CD4-positive, alpha-beta memory T cell (primary cell): ENCODE measurements at places on chromosomes 3 and 15. TPM values are rescaled to one million over a fixed set of nuclear protein-coding genes. Genes with fewer than 3 reads are reported as not detected.

DNA sequence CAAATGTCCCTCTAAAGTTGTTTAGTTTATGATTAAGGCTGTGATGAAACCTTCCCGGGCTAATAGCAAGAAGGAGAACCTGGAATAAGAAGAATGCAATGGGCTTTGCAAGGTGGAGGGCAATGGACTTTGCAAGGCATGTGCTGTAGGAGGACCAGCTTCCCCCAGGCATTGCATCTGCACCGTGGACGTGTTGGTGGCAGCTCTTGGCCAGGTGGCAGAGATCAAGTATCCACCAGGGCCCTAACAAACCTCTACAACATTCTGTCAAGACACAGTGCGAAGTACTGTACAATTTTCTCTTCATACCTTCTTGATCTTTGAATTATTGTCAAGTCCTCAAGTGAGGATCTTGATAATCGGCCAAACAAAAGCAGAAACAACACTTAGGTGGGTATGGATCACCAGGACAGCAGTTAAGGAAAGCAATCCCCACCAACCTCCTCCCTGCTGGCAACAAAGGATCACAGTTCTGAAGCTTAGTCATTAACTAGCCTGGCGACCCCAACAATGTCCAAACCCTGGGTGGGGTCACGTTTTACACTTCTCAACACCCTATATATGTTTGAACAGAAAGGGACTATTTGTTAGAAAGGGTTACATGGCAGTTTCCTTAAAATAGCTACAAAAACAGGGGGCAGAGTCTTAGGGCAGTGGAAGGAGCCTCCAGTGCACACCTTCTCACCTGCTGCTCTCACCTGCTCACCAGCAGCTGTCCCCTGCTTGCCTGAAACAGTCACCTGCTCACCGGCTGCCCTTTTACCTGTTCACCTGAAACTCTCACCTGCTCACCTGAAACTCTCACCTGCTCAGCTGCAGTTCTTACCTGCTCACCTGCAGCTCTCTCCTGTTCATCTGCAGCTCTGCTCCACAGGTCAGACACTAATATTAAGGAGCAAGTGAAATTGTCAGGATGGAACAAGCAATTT is 137.9 kb upstream of the LIPC start:
- no peak overlapping the region for H3K4me3 ChIP-seq
- no peaks in the 10 kb centered on the region for H3K4me1 ChIP-seq
- no peak overlapping the region for H3K27ac ChIP-seq

GRCh38 chr3:50273689-50274065 is 4.7 kb downstream of the SEMA3B start:
- H3K4me1 ChIP-seq = peaks cover 35% of the 10 kb centered on the region
- H3K27me3 ChIP-seq = peaks cover 35% of the 10 kb centered on the region
- H3K36me3 ChIP-seq = no peaks in the 10 kb centered on the region
- no peak for DNase-seq
- no peak overlapping the region for H3K27ac ChIP-seq

DNA sequence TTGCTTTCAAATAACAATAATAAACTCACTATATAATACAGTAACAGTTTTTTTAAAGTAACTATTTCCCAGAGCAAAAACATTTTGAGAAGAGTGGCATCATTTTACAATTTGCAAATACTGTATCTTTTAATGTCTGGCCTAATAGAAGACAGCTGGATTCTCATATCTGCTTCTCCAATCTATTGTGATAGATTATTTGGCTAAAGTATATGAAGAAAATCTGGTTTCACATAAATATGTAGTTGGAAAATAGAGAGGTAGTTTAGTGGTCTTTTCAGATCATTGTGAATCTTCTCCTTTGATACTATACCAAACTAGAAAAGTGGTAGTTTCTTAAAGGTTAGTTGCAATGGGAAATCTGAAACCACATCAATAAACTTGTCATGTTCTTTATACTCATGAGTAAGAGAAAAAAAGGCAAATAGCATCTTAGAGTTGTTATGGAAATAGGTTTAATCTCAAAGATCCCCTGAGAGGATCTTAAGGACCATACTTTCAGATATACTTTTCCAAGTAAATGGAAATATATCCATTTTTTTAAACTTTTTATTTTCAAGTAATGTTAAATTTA is 124.8 kb upstream of the NR2E3 start:
- no peak overlapping the region for H3K27ac ChIP-seq
- no peak overlapping the region for H3K4me3 ChIP-seq
- no peaks in the 10 kb centered on the region for H3K4me1 ChIP-seq

- H3K36me3 ChIP-seq = no peaks in the 10 kb centered on the region
- H3K4me1 ChIP-seq = no peaks in the 10 kb centered on the region
- DNase-seq = no peak
- H3K27me3 ChIP-seq = no peaks in the 10 kb centered on the region
- H3K4me3 ChIP-seq = no peak overlapping the region
Observed at GRCh38 chr3:54339608-54340007, 217.3 kb downstream of the CACNA2D3 start.

- no peak overlapping the region for H3K4me3 ChIP-seq
- no peak overlapping the region for H3K27ac ChIP-seq
- H3K36me3 ChIP-seq = no peaks in the 10 kb centered on the region
- no peaks in the 10 kb centered on the region for H3K4me1 ChIP-seq
- no peak for DNase-seq
Observed at GRCh38 chr3:124263168-124263567, 271.2 kb upstream of the ROPN1 start.

DNA sequence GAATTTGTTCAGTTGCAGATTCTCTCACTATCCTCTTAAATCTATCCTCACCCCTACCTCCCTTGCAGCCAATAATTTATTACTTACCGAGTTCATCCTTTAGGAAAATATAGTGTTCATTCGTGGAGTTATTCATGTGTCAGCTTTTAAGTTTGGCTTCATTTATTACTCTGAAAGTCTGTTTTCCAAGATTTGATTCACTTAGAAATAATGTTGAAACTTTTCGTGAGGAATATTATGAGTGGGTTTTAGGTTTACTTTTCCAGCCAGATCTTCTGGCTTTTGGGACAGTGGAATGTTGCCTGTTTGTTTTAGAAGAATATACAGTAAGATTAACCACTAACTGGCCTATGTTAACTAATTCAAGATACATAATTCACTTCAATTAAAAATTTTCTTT is 161.0 kb upstream of the CGNL1 start:
- no peak overlapping the region for H3K27ac ChIP-seq
- DNase-seq = no peak
- no peaks in the 10 kb centered on the region for H3K27me3 ChIP-seq
- no peak overlapping the region for H3K4me3 ChIP-seq
- no peaks in the 10 kb centered on the region for H3K36me3 ChIP-seq

DNA sequence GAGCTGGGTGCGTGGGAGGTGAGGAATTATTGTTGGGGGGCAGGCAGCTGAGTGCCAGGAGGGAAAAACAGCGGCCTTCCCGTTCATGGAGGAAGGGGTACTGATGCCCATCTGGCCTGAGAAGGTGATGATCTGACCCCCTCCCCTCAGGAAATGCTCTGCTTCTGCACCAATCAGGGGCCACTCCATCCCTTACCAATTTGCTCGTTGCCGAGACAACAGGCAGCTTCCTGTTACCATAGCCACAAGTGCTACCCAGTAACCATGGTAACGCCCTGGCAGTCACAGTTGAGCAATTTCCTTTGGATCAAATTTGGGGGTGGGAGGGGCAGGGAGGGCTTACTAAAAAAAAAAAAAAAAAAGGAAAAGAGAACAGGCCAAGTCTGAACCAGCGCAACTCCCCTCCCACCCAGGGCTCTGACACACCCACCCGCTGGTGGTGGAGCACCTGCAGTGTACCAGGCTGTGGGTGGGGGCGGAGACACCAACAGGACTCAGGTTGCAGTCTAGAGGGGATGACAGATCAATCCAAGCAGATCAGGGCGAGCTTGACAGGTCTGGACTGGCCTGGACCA is 13.7 kb downstream of the CELF6 start:
- no peak overlapping the region for H3K4me3 ChIP-seq

- no peaks in the 10 kb centered on the region for H3K4me1 ChIP-seq
- DNase-seq = no peak
- H3K27me3 ChIP-seq = no peaks in the 10 kb centered on the region
- H3K27ac ChIP-seq = no peak overlapping the region
- no peaks in the 10 kb centered on the region for H3K36me3 ChIP-seq
Observed at GRCh38 chr3:127259882-127260281, 28.0 kb downstream of the PRR20G start.

GRCh38 chr3:38984731-38985130 is 67.0 kb downstream of the SCN11A start:
- H3K4me1 ChIP-seq = no peaks in the 10 kb centered on the region
- no peaks in the 10 kb centered on the region for H3K36me3 ChIP-seq
- H3K4me3 ChIP-seq = no peak overlapping the region
- no peak for DNase-seq

Gene AGBL1
- not detected for polyA plus RNA-seq

Gene REC114
- polyA plus RNA-seq = not detected

Gene SLC28A2
- not detected for polyA plus RNA-seq

Gene PRR23E
- not detected for polyA plus RNA-seq

Gene ONECUT1
- not detected for polyA plus RNA-seq

Gene CATSPER2
- polyA plus RNA-seq = 0.96 TPM

Gene TRIM59
- polyA plus RNA-seq = 31.5 TPM
